ENCODE measurements at places on chromosomes 6 and 20. TPM values are rescaled to one million over a fixed set of nuclear protein-coding genes. Genes with fewer than 3 reads are reported as not detected.

Gene GJA10
- not detected for total RNA-seq

Gene DPPA5
- total RNA-seq = not detected

Gene PTCHD4
- total RNA-seq = 2.0 TPM

Gene EFCAB8
- not detected for total RNA-seq

Gene CST11
- total RNA-seq = not detected

Gene OGFR
- 43.9 TPM for total RNA-seq

Gene SLC24A3
- total RNA-seq = not detected

Gene KIAA0408
- total RNA-seq = not detected

Gene NNAT
- total RNA-seq = not detected

Gene PRRT1
- 0.51 TPM for total RNA-seq

Gene MAP1LC3A
- not detected for total RNA-seq

Gene SLC17A1
- total RNA-seq = not detected

Gene ARMC12
- not detected for total RNA-seq

Gene PTPRA
- 45.5 TPM for total RNA-seq

Gene ENPP4
- total RNA-seq = not detected

Gene TMEM217
- total RNA-seq = 1.2 TPM

DNA sequence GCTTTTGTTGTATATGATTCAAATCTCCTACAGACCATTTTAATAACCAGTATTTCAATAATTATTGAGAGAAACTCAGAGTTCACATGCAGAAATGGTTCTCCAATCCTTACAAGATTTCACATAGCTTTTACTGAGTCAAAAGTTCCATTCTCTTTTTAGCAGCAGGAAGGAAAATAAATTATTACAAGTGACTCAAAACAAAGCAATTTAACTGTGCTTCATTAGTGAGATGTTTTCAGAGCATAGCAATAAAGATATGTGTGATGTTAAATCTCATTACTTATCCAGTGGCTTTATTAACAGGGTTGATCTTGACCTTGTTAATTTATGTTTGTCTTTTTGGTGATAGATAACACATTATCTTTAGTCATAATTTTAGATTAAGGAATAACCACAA is 22.0 kb downstream of the KIF13A start:
- DNase-seq = no peak

DNA sequence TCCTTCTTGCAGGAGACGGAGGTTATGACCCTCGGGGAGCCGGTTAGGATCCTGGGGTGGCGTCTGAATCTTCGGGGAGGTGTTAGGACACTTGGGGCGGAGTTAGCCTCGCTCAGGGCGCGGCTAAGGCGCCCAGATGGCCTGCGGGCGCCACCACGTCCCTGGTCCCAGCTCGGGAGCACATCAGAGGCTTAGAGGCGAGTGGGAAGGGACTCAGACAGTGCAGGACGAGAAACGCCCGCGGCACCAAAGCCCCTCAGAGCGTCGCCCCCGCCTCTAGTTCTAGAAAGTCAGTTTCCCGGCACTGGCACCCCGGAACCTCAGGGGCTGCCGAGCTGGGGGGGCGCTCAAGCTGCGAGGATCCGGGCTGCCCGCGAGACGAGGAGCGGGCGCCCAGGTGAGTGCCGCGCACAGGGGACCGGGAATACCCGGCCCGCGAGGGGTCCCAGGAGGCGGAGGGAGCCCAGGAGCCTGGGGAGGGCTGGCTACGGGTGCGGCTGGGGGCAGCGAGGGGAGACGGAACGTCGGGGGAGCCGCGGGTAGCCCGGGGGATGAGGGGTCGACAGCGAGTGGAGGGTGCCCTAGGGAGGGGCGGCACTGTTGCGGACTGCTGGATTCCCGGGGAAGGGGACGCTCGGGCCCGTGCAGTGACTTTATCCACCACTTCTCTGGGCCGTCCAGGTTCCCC is at the start of gene HCK:
Gene HCK, plus strand, starts transcription at position 153 of the 688 bp plus-strand sequence.
- no peak for DNase-seq

- no peak for DNase-seq
These were observed 20.1 kb downstream of the CDKAL1 start for GRCh38 chr6:20554326-20554725.

- DNase-seq = no peak
These were observed 29.3 kb upstream of the CTAGE9 start for GRCh38 chr6:131740161-131740560.

- DNase-seq = no peak
These were observed 158.5 kb downstream of the FLRT3 start for GRCh38 chr20:14178952-14179351.

GRCh38 chr20:48605364-48606171 is 222.2 kb downstream of the PREX1 start:
- no peak for DNase-seq

DNA sequence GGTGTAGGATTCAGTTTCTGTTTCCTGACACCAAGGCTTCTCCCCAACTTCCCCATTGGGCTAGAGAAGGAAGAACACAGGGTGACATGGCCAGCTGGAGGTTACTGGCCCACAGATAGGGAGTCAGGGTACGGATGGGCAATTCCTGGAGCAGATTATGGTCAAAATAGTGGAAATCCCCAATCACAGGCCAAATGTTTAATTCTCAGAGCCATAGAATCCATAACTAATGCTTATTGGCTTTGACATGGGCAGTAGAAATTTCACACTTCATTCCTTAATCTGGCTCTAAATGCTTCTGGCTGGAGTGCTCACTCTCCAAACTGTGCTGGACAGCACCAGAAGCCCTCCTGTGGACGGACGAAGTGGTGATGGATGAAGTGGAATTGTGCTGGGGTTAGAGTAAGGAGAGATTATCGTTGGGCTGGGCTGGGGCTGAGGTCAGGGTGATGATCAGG is 887 bp downstream of the SIGLEC1 start:
- no peak for DNase-seq

DNA sequence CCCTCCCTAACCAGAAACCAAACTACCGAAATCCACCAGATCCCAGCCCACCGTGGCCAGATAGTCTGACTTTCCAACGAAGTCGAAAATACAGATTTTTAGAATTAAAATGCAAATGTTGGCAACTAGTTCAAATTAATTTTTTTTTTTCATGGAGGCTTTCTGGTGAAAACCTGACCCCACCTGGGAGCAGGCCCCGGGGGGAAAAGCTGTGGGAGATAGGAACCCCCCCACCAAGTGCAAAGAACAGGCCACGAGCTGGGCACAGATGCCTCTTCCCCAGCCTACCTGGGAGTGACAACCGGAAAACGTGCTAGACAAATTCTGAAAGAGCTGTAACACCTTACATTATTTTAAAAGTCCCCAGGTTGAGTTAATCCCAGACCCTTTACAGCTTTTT is 333.8 kb downstream of the PREX1 start:
- no peak for DNase-seq

- DNase-seq = no peak
These were observed 141.2 kb downstream of the NRN1 start for GRCh38 chr6:5865506-5866031.

GRCh38 chr6:125224231-125224861 is 70.8 kb downstream of the TPD52L1 start:
- no peak for DNase-seq

DNA sequence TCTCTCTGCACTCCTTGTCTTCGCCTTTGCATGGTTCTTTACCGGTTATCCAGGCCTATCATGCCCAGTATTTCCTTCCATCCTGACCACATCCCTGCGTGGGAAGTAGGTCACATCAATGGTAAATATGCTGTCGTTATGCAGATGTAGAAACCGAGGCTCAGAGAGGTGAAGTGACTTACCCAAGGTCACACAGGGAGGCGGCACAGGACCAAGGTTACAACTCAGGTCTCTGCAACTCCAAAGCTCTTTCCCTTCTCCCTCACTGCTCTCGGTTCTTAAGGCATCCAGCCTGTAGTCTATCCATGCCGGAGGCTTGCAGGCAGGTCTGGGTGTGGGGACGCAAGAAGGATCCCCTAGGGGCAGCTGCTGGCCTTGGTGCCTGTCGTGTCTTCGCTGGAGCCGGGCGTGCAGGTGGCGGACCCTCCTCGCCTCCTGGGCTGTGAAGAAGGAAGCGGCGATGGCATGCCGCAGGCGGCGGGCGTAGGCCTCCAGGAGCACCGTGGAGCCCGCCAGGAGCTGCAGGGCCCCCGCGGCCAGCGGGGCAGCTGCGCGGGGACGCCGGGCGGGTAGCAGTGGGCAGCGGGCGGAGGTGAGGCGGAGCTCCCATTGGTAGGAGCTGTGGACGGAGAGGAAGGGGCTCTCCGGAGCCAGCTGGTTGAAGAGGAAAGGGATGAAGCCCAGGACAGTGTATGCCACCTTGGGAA is 9.1 kb downstream of the OCSTAMP start:
- no peak for DNase-seq

DNA sequence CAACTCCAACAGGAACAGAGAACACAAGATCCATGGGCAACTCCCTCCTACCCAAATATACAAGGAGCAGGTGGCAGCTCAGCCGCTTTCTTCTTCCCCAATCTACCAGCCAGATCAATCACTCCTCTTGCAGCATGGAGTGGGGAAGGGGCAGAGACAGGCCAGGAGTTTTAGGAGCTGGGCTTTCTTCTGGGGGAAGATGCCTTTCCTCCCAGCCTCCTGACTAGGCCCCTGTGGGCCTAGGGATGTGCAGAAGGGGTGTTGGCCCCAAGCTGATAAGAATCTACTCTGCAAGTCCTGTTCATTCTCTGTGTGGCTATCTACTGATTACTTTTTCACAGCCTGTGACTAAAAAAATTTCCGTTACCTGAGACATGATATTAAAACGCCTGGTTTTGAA is 189.0 kb downstream of the BCAS1 start:
- no peak for DNase-seq

- no peak for DNase-seq
These were observed 103.5 kb upstream of the AKAP12 start for GRCh38 chr6:151136141-151136755.

- no peak for DNase-seq
These were observed 150.6 kb downstream of the QKI start for GRCh38 chr6:163565140-163565539.

DNA sequence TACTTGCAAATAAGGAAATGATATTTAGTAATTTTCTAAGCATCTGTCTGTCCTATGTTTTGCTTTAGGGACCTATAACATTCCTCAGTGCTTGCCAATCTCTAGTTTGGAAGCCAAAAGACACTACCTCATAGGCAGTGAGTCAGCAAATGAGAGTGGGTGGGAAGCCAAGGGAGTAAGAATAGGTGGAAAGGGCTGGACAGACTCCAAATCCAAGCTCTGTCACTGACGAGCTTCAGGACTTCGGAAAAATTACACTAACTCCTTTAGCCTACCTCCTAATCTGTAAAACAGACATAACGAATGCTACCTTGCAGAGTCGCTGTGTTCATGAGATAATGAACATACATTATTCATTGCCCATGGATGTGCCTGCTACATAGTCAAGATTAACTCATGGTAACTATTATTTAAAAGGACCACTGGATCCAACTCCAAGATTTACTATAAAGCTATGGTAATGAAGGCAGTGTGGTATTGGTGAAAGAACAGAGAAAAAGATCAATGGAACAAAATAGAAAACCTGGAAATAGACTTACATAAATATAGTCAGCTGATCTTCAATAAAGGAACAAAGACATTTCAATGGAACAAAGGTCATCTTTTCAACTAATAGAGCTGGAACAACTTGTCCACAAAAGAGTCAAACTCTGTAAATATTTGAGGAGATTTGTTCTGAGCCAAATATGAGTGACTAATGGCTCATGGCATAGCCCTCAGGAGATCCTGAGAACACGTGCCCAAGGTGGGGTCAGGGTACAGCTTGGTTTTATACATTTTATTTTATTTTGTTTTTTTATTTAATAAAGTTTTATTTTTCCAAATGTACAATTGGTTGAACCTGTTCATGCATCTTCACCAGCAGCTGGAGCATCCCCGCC is 64.1 kb downstream of the FAM50B start:
- DNase-seq = no peak

All from G401 (cell line).